ENCODE measurements at places on chromosomes 13 and 19.

GRCh38 chr19:28386066-28386465, 826.9 kb downstream of the UQCRFS1 start:
- no peak for DNase-seq

GRCh38 chr13:56501750-56502149, 639.0 kb upstream of the PRR20A start:
- DNase-seq, result no peak

DNA sequence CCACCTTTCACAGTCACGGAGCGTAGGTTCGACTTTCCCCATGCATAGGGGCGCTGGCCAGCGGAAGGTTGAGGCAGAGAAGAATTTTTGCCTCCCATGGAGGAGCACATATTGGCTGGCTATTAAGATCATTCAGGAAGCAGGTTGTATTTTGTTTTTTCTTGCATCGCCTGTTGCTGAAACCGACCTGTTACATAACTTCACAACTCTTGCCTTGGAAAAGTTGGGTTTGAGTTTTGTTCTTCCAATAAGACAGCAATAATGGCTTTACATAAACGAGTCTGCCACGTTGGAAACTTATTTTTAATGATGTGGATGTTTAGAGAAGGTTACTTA, 1.4 kb downstream of the UPF1 start:
- peak; percentile 11 for DNase-seq

DNA sequence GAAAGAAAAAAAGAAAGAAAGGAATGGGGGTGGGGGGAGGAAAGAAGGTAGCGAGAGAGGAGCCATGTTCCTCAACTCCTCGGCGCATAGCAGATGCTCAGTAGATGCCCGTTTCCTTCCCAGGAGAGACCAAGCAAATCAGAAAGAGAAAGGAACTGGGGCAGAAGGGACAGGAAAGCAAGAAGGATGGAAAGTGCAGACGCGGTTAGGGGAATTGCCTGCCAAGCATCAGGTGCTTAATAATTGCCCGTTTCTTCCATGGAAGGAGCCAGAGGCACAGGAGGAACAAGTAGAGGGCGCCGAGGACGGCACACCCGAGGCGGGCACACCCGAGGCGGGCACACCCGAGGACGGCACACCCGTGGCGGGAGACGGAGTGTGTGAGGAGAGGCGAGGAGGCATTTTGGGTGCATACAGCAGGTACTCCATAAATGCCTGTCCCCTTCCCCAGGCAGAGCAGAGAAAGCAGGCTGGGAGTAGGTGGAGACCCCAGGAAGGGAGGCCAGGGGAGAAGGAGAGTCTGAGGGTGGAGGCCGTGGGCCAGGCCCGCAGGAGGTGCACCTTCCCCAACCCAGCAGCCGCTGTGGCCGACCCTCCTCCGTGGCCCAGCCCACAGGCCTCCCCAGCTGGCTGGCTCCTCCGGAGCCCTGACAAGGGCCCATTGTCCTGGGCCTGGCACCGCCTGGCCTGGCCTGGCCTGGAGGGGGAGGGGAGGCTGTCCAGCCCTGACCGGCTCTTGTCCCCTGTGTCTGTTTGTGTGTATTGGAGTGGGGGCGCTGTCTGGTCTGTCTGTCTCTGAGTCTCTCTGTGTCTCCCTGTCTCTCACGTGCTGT, 14.6 kb downstream of the JOSD2 start:
- DNase-seq, result no peak

DNA sequence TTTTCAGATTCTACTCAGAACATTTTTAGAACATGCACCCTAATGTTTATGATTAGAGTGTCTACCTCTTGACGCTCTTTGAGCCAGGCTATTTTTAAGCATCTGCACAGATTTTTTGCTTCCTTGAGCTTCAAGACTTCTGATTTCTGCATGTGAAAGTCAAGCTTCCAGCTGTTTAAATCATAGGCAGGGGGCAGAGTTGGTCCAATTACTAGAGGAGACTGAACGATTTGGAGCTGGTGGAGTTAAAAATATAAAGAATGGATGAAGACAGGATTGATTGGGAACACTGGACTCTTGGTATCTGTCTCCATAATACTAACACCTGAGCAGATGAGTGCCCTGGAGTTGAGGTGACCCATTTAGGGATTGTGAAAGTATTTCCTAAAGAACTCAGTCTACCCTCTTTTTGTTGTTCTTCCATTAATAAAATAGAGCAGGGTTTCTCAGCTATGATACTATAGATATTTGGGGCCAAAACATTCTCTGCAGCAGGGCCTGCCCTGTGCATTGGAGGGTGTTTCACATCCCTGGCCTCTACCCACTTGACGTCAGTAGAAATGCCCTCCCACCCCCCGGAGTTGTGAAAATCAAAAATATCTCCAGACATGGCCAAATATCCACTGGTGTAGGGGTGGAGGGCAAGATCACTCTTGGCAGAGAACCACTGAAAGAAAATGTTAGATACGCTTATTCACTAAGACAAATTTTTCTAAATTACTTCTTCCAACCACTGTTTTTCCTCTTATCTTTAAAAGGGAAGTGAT, 160.1 kb downstream of the COG6 start:
- no peak for DNase-seq

DNA sequence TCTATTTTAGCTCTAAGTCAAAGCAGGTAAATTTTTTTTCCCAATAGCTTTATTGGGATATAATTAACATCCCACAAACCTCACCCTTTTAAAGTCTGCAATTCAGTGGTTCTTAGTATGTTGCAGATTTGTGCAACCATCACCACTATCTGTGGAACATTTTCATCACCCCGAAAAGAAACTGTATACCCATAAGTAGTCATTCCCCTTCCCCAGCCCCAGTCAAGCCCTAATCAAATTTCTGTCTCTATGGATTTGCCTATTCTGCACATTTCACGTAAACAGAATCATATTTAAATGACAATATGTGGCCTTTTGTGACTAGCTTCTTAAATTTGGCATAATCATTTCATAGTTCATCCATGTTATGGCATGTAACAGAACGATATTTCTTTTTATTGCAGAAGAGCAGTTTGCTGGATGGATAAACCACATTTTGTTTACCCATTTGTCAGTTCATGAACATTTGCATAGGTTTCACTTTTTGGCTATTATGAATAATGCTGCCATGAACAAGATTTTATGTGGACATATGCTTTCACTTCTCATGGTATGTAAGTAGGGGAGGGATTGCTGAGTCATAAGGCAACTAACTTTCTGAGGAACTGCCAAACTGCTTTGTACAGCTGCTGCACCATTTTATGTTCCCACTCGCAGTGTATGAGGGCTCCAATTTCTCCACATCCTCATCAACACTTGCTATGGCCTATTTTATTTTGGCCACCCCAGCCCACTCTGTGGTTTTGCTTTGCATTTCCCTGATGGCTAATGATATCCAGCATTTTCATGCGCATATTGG, 10.9 kb downstream of the SLC46A3 start:
- DNase-seq, result peak; percentile 56

DNA sequence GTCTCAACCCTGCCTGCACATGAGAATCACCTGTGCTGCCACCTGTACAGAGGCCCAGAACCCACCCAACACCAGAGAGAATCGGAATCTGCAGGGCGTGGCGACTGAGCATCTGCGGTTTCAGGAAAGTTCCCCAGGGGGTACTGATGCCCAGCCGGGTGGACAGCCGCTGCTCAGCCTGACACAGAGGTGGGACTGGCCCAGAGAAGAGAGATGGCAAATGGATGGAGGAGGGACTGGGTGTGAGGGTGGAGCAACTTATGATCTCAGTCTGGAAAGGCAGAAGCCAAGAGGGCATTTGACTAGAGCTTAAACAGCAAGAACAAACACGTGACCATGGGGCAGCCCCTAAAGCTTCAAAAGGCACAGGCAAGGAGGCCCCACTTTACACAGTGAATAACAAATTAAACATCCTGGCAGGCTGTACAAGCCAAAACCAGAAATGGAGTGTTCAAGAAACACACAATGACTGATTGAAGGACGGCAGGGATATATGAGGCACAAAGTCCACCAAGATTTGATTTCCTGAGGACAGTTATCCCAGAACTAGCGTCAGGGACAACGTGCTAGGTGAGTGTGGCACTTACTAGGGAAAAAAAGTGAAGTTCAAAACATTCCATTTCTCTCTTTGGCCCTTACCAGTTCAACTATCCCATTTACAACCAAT, 3.1 kb downstream of the RANBP3 start:
- DNase-seq, result no peak

GRCh38 chr13:35704331-35704730, 227.8 kb upstream of the MAB21L1 start:
- no peak for DNase-seq

GRCh38 chr19:58038688-58039204, 4.9 kb downstream of the ZSCAN1 start:
- DNase-seq, result no peak

DNA sequence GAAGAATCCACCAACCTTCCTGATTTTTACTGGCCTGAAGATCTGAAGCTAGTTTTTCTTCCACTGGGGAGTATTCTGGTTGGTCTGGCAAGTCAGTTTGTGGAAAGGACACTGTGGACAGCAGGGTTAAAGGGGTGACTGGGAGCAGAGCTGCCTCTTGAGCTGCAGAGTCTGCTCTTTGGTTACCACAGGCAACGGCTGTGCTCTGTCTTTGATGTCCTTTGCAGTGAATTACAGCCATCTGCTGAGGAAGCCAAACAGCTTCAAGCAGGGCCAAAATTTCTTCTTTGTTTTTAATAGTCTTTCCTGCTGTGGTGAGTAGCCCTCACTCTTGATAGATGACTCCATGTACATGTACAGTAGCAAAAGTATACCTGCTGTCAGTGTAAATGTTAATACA, 75.7 kb downstream of the ZNF100 start:
- DNase-seq, result no peak

DNA sequence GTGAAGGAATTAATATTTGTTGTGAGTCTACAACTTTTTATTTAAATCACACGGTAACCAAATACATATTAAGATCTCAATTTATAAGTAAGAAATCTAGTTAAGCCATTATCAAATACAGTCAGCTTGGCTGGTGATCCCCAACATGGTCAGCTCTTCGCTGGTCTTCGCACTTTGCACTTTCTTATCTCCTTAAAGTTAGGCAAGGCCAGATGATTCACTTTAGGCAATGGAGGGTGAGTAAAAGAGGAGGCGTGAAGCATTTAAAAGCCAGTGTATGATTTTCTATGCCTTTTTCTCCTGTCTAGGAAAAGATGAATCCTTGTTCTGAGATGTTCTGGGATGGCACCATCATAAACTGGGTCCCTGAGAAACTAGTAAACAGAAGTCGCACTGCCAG, 793.7 kb upstream of the ARGLU1 start:
- DNase-seq, result no peak

DNA sequence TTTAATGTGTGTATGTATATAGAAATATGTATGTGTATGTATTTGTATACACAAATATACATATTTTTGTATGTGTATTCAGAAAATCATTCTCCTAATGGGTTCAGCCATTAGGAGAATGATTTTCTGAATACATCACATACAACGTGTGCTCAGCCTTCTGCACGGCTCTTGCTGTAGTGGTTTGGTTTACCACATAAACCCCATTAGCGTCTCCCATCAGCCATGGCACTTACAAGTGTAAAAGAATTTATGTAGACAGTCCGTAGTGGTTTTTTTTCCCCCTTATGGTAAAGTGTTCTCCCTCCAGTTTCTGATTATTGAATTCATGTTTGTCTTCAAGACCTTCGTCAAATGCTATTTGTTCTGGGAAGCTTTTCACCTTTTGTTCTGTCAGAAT, 38.2 kb downstream of the ATP8A2 start:
- no peak for DNase-seq

DNA sequence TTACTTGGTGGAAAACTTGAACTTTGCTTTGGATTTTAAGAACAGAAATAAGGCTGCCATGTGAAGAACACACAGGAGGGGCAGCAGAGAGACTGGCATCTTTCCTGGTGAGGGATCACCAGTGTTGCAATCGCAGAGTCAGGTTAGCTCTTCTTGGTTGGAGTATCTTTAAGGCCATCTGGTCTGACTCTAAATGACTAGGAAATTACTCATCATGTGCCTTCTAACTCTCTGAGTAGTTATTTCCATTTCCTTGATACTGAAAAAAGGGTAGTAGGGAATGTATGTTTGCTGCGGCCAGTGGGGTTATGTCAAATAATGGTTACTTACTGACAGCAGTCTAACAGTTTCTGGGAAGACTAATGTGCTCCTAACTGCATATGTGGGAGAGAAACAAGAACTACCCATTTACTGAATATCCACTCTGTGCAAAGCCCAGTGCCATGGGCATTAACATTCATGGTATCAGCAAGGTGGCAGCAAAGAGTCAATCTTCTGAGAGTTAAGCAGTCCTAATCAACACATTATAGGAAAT, 122.1 kb downstream of the COG6 start:
- no peak for DNase-seq

DNA sequence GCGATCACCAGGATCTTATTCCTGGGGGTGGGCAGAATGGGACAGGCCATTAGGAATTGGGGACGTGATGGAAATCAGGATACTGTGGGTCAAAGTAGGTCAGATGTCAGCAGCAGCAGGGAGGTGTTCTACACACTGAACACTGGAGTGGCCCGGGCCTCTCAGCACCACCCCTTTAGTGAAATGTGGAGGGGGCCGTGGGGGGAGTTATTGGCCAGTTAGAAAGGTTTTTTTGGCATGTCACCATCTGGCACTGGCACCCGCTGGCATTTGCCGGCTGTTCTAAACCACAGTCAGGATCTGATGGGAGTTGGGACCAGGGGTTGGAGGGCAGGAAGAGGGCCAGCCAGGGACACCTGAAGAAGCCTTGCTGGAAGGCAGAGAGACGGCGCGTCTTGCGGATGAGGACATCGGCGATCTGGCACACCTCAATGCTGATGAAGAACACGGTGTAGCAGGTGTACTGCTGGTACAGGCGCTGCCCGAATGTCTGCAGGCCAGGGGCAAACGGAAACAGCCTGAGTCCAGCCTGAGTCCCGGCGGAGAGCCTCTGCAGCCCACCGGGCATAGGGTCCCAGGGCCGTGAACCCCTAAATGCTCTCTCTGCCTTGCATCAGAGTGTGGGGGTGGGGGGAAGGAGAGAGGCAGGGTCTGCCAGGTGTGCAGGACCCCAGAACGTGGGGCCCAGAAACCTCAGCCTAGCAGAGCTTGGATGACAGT, 5.8 kb downstream of the TMEM147 start:
- no peak for DNase-seq

- no peak for DNase-seq
Observed at GRCh38 chr13:73403355-73404120, 344.7 kb downstream of the KLF5 start.

GRCh38 chr13:103325672-103326071, 259.5 kb upstream of the SLC10A2 start:
- no peak for DNase-seq

DNA sequence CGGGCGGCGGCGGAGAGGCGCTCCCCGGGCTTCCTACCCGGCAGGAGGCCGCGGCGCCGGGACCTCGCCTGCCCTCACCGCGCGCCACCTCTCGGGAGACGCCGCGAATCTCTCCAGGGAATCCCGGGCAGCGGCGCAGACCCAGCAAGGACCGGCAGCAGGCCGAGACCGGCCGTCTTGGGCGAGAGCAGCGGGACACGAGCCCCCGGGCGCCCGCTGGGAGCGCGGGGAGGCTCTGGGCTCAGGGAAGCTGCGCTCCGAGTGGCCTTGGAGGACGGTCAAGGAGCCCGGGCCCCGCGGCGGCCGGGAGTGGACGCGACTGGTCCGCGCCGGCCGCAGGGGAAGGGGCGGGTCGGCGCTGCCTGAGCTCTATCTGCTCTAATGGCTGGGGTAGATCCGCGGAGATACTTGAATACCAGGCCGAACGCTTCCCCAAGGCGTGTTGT, 14.7 kb downstream of the CDX2 start:
- no peak for DNase-seq

Data from hematopoietic multipotent progenitor cell (in vitro differentiated cells).